ELF-1 (cell line): ENCODE measurements at places on chromosomes 1 and 21.
A peak's percentile ranks its signal among the peaks of the same experiment; 100 is the strongest.

DNA sequence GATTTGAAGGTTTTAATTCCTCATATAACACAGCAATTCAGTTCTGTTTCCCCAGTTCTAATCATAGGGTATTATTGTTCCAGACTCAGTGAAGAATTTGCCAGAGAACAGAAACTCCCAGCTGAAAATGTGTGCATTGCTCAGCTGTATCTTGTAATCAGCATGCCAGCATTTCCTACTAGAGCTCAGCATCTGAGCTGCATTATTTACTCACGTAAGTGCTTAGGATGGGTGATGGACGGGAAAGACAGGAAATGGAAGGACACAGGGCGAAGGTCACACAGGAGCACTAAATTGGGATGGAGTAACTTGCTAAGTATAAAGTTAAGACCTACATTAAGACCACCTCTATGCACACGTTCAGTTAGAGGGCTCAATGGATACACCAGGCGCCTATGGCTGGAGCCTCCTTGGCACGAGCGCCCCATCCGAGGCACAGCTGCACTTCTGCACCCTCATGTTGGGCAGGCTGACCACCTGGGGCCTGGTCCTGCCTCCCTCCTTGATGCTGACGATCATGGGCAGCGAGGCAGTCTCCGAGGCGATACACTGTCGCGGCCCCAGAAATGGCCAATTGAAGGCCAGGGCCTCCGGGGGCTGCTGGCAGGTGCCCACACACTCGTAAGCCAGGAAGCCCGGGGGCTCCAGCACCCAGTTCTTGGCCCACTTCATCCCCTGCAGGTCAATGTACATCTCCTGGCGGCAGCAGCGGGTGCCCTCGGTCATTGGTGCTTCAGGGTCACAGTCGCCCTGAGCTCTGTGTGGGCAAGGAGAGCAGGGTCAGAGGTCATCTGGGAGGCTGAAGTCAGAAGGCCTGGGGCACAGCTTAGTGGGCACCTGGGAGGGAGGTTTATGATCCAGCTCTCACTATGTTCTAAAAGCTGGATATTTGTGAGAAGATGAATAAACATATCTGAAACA, 3.7 kb downstream of the LEFTY2 start:
- no peak for DNase-seq

- DNase-seq: no peak
Observed at GRCh38 chr1:96329121-96329520, 392.5 kb upstream of the PTBP2 start.

DNA sequence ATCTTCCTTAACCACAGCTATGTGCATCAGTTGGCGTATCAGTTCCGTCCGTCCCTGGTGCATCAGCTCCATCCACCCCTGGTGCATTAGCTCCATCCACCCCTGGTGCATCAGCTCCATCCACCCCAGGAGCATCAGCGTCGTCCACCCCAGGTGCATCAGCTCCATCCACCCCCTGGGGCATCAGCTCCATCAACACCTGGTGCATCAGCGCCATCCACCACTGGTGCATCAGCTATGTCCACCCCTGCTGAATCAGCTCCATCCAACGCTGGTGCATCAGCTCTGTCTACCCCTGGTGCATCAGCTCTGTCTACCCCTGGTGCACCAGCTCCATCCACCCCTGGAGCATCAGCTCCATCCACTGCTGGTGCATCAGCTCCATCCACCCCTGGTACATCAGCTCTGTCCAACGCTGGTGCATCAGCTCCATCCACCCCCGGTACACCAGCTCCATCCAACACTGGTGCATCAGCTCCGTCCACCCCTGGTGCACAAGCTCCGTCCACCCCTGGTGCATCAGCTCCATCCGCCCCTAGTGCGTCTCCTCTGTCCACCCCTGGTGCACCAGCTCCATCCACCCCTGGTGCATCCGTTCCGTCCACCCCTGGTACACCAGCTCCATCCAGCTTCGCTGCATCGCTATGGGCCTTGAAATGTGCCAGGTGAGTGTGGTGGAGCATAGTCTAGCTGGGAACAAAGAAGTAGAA, 106.6 kb upstream of the ZBTB40 start:
- DNase-seq: no peak

DNA sequence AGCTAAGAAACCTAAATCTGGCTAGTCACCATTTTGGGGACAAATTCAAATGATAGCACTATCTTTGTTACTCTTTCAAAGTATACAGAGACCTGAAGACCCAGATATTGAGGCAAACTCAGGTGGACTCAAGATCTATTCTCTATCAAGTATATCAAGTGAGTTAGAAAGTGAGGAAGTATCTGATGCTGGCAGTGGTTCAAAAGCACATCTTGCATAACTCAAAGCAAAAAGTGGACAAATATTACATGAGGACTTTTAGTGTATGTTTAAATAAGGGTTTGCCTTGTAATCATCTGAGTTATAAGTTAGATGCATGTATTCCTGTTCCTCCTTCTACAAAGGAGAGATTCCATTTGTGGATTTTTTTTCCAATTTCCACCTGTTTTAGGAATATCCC, 338.4 kb downstream of the DISC1 start:
- no peak for DNase-seq

- no peak for DNase-seq
Observed at GRCh38 chr1:31787261-31787660, 23.1 kb upstream of the ADGRB2 start.

DNA sequence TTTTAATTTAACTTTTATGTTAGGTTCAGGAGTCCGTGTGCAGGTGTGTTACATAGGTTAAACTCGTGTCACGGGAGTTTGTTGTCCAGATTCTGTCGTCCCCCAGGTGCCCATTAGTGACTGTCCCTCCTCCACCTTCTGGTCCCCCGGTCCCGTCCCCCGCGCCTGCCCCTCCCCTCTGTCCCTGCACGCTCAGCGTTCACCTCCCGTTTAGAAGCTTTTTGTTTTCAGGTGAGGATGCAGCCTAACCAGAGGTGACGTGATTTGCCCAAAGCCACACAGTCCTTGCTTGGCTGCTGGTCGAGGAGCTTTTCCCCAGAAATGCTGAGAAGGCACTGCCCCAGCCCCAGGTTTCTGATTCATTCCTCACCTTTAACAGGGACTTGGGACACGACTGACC, 844 bp downstream of the C1orf146 start:
- no peak for DNase-seq

DNA sequence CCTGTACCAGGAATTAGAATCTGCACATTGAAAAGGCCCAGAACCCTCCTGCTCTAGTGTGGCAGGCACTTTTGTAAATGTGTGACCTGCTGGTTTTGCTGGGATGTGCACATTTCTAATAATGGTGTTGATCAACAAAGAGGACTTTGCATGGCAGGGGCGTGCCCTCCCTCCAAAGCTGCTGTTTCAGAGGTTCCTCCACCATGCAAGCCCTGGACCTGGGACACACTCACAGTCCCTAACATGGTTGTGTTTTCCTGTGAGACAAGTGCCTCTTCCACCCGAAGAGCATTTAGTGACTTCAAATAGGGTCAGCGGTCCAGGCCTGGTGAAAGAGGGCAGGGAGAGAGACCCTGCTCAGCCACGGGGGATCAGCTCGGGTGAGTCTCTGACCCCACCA, 28.1 kb downstream of the TENT5C start:
- DNase-seq: no peak

- no peak for DNase-seq
Observed at GRCh38 chr1:232192781-232193450, 437.0 kb downstream of the SIPA1L2 start.

GRCh38 chr1:154342132-154342531, 16.8 kb downstream of the ATP8B2 start:
- no peak for DNase-seq

DNA sequence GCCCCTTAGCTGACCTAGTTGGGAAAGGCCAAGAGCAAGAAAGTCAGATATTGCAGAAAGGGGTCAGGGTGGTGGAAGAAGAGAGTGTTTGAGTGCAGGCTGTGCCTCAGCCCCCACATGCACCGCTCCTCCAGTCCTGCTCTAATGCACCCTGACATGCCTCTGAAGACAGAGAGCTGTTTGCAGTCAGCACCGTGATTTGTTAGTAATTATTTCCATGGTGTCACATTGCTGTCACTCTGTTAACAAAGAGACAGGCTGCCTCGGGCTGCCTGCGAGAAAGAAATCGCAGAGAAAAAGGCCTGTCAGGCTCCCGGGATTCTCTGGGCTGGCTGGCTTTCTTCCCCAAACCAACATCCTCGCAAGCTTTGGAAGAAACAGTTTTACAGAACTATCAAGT, 58.3 kb downstream of the ERI3 start:
- no peak for DNase-seq

DNA sequence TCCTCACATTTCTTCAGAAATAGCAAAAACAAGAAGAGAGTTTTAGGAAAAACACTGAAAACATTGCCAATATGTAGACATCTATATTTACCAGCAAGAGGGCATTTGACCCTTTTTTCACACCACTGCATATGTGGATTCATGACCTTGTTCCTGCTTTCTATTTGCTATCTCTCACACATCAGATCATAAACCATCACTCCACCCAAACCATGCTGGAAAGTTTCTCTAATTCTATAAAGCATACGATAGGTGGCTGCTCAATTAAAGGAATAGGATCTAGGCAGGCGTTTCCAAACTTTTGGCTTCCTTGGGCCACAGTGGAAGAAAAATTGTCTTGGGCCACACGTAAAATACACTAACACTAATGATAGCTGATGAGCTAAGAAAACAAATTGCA, 35.6 kb upstream of the SAMD13 start:
- DNase-seq: no peak

GRCh38 chr1:186790101-186790500, 38.6 kb upstream of the PLA2G4A start:
- no peak for DNase-seq

- no peak for DNase-seq
Observed at GRCh38 chr1:65670518-65670917, 122.2 kb upstream of the PDE4B start.

DNA sequence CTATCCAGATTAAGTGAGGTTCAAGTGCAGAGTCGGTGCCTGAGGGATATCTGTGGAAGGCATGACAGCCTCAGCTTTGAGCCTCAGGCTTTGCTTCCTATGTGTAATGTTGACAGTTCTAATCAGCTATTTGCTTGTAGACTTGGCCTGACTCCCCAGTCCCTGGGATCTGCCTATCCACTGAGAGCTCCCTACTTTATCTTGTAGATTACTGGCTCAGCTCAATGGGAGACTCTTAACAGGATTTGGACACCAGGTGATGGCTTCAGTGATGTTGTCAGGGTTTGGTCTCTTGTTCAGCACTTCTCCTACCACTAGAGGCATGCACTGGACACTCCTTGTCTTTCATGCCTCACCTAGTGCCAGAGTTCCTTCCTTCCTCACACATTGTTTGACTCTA, 126.6 kb upstream of the BEND5 start:
- no peak for DNase-seq

DNA sequence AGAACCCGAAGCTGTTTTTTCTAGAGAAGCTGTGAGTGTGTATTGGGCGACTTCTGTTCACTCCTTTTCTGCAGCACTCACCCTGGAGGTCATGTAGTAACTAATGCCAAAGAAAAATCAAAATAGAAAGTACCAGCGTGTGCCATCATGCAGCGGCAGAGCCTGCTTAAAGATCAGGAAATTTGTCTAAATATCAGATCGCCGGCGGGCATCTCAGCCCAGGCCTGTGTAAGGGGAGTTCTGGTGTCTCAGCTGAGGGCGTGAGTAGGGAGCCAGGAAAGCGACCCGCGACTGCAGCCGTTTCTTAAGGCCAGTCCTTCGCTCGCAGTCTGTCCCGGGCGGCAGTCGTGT, 768 bp downstream of the EDARADD start:
- peak; percentile 75 for DNase-seq

- DNase-seq: no peak
Observed at GRCh38 chr1:193192586-193192985, 6.2 kb upstream of the B3GALT2 start.

DNA sequence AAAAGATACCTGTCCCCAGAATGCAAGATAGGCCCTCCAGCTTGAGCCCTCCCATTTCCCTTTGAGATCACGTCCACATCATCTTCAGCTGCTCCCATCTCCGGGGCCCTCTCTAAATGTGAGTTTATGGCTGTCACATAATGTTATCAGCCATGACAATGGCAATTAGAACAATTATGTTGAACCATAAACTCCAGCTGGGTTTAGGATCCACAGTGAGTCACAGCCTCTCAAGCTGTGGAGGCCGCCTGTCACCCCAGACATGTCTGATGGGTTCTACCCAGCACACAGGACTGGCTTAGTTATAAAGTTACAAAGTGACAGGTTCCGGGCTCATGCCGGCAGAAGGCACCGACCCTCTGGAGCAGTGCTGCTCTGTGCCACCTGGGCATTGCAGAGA, 597.3 kb downstream of the PTPRU start:
- DNase-seq: no peak

GRCh38 chr1:114428083-114428754, 82.8 kb downstream of the TRIM33 start:
- DNase-seq: no peak

DNA sequence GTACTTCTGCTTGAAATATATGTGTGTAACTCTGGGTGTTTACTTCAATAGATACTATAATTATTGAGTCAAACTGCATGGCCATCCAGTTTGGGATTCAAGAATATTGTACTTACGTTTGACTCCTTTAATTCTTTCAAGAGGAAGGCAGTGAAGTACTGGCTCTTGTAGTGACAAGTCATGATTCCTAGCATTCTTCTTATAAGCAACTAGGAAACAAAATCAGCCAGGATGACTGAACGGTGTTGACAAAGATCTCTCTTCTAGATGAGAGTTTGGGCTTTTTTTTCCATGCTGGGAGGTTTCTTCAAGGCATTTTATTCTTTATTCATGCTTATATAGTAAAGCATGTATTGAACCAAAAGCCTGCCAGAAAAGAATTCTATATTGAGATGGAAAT, 58.3 kb downstream of the CLEC20A start:
- no peak for DNase-seq

DNA sequence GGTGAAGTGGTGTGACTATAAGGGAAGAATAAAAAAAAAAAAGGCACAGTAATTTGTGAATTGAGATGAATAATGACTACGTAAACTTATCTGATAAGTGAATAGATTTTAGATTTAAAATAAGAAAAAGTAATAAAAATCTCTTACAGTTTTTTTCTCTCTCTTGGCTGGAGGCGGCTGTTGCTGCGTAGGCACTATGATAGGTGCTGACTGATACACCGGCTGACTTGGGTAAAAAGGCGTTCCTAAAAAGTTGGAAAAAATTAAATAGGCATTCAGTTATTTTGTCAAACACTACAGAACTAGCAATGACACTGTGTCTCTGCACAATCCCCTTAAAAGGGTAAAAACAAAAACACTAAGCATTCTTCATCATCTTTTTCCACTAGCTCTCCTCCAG, 185.7 kb upstream of the HP1BP3 start:
- DNase-seq: no peak

GRCh38 chr1:212656730-212657129, 42.9 kb downstream of the BATF3 start:
- DNase-seq: no peak

- no peak for DNase-seq
Observed at GRCh38 chr1:53892911-53893310, 1.1 kb upstream of the DIO1 start.

GRCh38 chr1:39178541-39179431, 25.7 kb upstream of the MACF1 start:
- DNase-seq: no peak

- no peak for DNase-seq
Observed at GRCh38 chr1:180166436-180166800, 11.7 kb downstream of the QSOX1 start.

- peak; percentile 18 for DNase-seq
Observed at GRCh38 chr1:62090016-62090415, 104.6 kb upstream of the L1TD1 start.

GRCh38 chr1:98323388-98323787, 338.1 kb upstream of the SNX7 start:
- no peak for DNase-seq

GRCh38 chr1:17045634-17046333, 8.0 kb downstream of the SDHB start:
- no peak for DNase-seq

GRCh38 chr1:20829531-20829930, 42.4 kb upstream of the HP1BP3 start:
- no peak for DNase-seq
